CD4-positive, CD25-positive, alpha-beta regulatory T cell (primary cell): ENCODE measurements at places on chromosomes 4 and X.

DNA sequence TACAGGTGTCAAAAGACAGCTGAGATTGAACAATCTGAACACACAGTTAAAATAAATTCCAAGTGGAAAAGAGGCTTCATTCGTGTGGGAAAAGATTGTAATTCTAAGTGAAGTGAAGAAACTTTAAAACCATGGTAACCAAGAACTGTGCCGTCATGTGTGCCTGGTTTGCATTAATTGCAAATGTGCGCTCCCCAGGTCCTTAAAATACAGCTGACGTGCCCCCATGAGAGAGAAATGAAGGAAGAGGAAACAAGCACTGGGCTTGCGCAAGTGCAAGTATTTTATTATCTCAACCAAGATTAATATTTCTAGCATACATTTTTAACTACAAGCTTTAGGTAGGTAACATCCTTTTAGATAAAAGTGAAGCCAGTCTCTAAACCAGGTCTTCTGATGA is 92.5 kb downstream of the PARM1 start:
- DNase-seq: no peak

- DNase-seq: no peak
Observed at GRCh38 chr4:100649417-100649816, 131.6 kb upstream of the EMCN start.

GRCh38 chr4:113086172-113086695 is 36.8 kb downstream of the ANK2 start:
- DNase-seq: no peak

DNA sequence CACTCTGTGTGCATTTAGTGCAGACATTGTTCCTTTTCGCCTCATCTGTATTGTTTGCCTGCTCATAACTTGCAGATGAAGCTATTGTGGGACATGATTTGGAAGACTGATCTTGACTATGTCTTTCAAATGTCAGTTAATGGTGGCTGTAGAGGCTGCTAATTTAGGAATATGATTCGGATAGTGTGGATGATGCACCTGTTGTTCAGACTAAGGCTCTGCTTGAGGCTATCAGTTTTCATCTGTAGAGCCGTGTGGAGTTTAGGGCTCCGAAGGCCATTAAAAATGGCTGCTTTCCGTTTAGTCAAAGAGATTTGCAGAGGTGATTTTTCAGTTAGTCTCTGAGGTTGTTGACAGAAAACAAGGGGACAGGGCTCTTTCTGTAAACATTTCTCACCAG is 102.0 kb downstream of the GBA3 start:
- DNase-seq: no peak

DNA sequence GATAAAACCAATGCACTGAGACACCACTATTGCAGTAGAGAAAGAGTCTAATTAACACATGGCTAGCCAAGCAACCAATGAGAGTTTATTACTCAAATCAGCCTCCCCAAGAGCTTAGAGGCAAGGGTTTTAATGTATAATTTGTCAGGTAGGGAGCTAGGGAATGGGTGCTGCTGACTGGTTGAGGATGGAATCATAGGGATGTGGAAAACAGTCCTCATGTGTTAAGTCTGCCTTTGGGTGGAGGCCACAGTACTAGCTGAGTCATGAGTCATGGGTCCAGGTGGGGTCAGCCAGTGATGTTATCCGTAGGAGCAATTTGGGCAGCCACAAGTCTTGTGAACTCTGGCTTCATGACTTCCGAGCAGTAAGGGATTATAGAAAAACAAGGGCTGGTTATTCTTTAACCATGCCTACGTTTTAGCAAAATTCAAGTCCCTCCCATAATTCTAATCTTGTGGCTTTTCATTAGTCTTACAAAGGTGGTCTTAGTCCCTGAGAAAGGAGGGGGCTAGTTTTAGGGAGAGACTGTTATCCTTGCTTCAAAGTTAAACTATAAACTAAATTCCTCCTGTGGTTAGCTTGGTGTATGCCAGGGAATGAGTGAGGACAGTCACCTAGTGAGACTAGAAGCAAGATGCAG is 25.1 kb upstream of the PLAC8 start:
- no peak for DNase-seq

DNA sequence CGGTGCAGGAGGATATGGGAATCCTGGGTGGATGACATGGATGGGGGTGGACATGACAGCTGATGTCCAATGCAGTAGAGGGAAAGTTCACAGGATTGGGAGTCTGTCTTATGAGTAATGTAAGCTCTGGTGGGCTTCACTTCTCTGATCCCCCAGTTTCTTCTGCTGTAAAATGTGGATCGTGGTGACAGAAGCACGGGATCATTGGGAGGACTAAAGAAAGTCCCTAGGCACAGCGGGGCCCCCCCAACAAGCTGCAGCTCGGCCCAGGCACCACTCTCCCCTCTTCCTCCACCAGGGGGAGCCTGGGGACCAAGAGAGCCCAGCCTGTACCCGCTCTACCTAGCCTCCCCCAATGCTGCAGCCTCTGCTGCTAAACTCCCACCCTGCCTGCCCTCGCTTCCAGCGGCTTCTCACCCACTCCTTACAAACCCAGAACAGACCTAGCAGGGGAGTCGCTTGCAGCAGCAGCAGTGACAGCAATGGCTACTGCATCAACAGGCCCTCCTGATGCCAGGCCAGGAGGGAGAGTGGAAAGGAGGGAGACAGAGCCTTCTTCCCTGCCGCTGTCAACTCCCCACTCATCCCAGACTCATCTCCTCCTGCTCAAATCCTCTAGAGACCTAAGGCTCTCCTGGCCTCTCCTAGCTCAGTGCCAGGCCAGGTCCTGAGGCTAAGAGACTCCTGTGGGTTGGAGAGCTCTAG is 36.1 kb upstream of the IQSEC2 start:
- peak; percentile 62 for DNase-seq

GRCh38 chrX:14915596-14915995 is 42.4 kb downstream of the MOSPD2 start:
- DNase-seq: no peak

GRCh38 chr4:128812442-128813235 is 3.1 kb downstream of the JADE1 start:
- no peak for DNase-seq

- no peak for DNase-seq
Observed at GRCh38 chr4:182089326-182089725, 153.9 kb upstream of the TENM3 start.

- DNase-seq: no peak
Observed at GRCh38 chr4:94371290-94371689, 28.7 kb upstream of the HPGDS start.

DNA sequence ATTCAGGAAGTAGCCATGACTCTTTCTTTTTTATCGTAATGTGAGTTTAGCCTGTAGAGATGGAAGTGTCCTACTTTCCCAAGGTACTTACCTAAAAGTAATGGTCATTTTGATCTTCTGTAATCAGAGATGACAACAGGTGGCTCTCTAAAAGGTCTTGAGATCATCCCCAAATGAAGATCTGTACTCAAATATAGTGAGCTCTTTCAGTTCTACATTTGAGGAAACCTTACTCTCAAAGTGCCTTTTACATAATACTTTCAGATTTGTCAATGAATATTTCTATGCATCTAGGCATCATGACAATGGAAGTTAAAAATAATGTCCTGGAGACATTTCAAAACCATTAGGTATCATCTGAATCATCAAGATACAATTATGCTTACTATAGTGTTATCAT is 17.2 kb upstream of the MND1 start:
- DNase-seq: no peak

DNA sequence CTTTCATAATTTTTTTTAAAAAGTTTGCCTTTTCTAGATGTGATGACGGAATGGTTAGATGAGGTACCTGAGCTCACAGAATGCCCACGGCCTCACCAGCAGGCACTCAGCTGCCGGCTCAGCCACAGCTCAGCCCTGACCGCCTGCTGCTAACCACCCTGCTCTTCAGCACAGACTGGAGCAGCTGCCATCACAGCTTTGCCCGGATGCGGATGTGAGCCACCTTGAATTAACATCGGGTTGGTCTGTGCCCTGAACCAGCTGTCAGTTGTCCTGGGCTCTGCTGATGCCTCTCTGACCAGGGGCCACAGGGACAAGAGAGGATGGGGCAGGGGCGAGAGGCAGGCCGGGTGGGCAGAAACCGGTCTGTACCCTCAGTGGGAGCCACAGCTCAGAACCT is 93.3 kb downstream of the HMX1 start:
- no peak for DNase-seq

DNA sequence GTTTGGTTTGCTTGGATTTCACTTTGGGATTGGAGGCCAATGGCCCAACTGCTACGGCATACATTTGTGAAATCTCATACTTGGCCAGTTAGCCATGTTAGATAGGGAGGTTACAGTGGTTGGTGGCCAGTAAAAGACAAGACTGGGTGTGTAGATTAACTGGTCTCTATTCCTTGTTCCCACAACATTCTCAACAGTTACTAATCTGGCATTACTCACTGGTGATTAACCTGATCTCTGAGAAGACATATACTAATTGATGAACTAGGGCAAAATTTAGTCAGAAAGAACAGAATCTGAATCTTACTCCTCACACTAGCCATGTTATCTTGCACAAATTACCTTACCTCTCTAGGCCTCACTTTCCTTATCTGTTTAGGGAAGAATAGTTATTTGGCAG is 33.4 kb downstream of the GATB start:
- no peak for DNase-seq

DNA sequence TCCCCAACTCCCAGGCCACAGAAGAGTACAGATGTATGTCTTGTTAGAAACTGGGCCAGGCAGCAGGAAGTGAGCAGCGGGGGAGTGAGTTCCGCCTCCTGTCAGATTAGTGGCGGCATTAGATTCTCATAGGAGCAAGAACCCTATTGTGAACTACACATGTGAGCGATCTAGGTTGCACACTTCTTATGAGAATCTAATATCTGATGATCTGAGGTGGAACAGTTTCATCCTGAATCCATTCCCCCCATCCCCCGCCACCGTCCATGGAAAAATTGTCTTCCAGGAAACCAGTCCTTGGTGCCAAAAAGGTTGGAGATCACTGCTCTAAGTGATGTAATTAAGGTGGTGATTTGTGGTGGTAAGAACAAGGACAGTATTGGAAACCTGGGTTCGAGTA is 24.5 kb upstream of the NEXMIF start:
- DNase-seq: no peak

GRCh38 chrX:93242897-93243296 is 430.5 kb downstream of the NAP1L3 start:
- DNase-seq: no peak

GRCh38 chr4:85228264-85228663 is 246.7 kb upstream of the ARHGAP24 start:
- no peak for DNase-seq

- DNase-seq: no peak
Observed at GRCh38 chrX:95350774-95351488, 1333.7 kb upstream of the DIAPH2 start.

- DNase-seq: no peak
Observed at GRCh38 chrX:40167850-40168479, 70.2 kb upstream of the BCOR start.

DNA sequence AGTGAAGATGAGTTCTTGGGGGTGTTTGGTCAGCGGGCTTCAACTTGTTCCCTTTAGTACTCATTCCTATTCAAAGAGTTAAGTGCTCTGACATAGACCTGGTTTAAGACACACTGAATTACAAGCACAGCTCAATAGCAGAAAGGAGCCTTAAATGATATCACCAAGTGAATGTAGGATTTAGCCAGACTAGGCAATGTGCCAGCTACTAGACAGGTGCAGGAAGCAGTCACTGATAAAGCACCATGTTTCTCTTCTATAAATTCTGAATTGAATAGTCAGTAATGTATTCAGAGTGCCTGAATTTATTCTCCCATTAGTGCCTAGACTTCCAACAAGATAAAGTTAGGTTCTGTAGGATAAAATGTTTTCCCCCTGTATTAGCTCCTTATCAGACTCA is 63.6 kb downstream of the ASB9 start:
- DNase-seq: no peak

DNA sequence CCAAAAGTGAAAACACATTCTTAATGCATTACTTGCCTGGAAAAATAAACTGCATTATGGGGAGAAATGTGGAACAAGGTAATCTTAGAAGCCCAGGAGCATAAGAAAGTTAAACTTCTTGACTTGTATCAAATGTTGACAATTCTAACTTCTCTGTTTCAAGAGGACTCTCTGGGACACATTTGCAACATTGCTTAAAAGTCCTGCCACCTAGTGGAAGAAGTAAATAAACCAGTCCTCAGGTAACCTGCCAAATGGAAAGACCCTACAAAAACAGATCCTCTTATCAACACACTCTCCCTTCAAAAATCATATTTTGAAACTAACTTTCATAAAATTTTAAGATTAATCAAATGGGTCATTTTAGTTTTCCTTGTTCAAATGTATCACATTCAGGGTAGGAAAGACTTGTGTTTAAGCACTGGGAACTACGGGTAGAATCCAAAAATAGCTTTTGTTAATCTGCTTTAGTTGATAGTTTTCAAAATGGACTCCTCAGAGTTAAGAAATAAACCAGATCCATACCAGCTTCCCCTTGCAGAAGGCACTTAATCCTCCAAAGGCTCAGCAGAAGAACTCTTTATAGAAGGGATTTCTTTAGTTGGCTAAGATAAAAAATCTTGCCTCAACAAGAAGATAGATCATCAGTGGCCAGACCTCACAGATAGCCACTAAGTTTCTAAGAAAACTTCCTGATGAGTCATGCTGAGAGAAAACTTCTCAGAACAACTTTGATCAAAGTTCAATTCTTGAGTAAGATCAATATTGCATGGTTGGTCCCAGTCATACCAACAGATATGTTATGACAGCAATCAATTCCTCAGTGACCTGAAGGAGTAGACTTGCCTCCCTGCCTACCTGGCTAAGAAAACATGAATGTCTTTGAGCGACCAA is 141.7 kb downstream of the HHIP start:
- DNase-seq: peak; percentile 42

GRCh38 chr4:10738826-10739489 is 54.4 kb upstream of the CLNK start:
- DNase-seq: no peak

DNA sequence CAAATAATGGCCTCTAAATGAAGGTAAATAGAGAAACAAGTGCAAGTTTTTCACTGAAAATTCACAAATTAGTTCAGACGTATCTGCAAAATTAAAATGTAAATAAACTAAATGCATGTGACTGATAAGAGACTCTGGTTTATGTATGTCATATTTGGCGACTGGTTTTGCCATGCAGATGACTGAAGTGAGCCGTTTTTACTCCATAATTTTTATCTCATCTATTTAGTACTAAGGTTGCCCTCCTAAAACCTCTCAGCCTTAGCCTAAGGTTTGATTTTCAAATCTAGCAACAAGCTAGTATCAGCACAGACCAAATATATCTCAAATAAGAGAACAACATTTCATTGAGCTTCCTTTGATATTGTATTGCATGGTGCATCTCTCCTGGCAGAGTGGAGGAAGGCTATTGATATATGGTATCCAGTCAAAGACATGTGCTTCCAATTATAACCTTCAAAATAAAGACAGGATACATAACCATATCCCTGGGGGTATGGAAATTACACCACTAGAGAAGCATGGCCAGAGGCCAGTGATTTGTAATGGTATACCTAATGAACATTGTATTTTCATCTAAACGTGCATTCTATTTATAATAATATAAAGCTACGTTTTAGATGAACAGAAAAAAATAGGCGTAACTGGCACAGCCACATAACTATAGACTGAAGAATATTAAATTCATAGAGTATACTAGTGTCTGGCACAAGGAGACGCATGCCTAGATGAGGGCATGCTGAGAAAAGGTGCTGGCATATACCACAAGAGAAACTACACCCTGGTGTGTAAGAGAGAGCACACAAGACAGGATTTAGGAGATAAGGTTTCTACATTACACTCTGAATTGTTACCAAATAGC is 392.6 kb upstream of the INTU start:
- no peak for DNase-seq
